AG09309 (cell line): ENCODE measurements at places on chromosomes 1 and 21.
A peak's percentile ranks its signal among the peaks of the same experiment; 100 is the strongest.

DNA sequence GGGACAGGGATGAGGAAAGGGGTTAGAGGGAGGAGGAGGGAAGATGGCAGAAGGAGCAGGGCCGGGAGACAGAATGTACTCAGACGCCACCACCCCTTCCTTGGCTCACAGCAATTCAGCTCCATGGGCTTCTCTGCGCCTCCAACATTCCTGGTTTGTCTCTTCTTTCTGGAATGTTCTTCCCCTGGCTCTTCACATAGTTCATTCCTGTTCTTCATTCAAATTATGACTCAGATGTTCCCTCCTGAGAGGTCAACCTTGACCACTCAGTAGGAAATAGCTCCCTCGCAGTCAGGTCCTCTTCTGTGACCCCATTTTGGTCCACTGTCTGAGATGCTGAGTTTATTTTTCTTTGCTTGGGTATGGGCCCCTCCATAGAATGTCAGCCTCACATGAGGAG, 203.2 kb downstream of the C1orf94 start:
- no peak for DNase-seq

- DNase-seq, result no peak
These were observed 125.1 kb downstream of the CYYR1 start for GRCh38 chr21:26447932-26448475.

- DNase-seq, result no peak
These were observed 72.5 kb downstream of the SYDE2 start for GRCh38 chr1:85128316-85128715.

- no peak for DNase-seq
These were observed 48.4 kb downstream of the TRIM11 start for GRCh38 chr1:228358039-228358763.

DNA sequence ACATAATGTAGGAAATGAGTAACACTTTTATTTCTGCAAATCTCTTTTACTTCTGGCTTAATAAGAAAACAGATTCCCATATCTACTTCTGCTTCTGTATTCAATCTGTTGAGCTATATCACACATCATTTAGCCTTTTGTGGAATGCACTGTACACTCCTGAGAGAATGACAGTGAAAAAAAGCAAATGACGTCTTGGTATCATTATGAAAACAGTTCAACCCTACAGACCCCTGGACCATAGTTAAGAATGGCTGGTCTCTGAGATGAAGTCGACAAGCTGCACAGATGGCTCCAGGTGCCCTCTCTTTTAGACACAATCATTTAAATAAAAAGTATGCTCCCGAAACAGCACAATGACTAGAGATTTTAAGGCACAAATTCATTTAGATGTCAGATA, 247.0 kb downstream of the RERE start:
- DNase-seq, result no peak

- DNase-seq, result no peak
These were observed 30.3 kb upstream of the CBR3 start for GRCh38 chr21:36104317-36105300.

GRCh38 chr1:168637350-168637991, 61.1 kb downstream of the XCL1 start:
- peak; percentile 10 for DNase-seq
